ENCODE measurements at places on chromosomes 1 and 21.
A peak's percentile ranks its signal among the peaks of the same experiment; 100 is the strongest.

GRCh38 chr1:69688193-69688592 lies 120.5 kb downstream of the LRRC7 start:
- DNase-seq: no peak

GRCh38 chr1:29896791-29897714 lies 660.7 kb downstream of the PTPRU start:
- no peak for DNase-seq

DNA sequence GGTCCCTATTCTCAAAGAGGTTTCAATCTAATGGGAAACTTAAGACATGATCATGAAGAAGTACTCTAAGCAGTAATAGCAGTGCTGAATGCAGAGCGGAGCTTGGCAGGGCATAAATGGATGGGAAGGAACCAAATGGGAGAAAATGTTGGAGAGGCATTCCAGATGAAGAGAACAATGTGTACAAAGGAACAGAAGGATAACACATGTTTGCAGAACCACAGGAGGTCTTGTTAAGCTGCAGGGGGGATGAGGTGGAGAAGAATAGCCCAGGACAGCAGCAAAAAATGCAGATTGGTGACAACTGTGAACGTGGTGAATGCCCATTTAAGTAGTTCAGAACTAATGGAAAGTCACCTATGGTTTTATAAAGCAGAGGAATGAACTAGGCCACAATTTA lies 99.1 kb downstream of the ASTN1 start:
- DNase-seq: no peak

- no peak for DNase-seq
Measured at GRCh38 chr21:31479714-31480113, 135.7 kb upstream of the TIAM1 start.

DNA sequence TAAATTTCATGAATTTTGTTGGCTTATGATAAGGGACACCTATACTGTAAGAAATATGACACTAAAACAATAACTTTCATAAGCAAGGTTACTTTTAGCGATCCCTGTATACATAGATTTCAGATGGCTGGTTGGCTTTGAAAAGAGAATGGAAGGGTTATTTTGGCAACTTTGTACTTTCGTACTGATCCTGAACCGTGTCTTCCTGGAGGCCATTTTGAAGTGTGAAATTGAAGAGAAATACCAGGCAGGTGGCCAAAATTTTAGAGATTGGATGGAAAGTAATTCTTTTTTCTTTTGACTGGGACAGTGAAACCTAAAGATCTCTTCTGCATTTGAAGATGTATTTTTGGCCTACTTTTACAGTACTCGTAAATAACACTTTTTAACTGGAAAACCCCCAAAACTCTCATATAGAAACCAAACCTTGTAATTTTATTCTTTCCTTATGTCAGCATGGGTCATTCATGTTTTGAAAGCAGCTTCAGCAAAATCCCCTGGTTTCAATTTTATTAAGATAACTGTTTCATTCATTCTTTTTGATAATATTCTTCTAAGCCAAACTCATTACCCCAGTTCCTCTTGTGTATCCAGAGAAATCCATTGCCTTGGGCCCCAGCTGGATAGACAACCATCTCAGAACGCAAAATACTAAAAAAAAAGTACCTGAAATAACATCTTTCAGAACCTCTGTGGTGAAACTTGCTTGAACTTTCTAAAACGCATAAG lies 38.4 kb upstream of the ZNF281 start:
- no peak for DNase-seq

GRCh38 chr1:109466452-109467300 lies at the start of gene SYPL2:
Gene SYPL2 (plus strand): TSS chr1:109466546. CDS start chr1:109466844, 298 bp downstream.
- DNase-seq: no peak

GRCh38 chr1:10961300-10961833 lies 51.1 kb upstream of the TARDBP start:
- DNase-seq: no peak

DNA sequence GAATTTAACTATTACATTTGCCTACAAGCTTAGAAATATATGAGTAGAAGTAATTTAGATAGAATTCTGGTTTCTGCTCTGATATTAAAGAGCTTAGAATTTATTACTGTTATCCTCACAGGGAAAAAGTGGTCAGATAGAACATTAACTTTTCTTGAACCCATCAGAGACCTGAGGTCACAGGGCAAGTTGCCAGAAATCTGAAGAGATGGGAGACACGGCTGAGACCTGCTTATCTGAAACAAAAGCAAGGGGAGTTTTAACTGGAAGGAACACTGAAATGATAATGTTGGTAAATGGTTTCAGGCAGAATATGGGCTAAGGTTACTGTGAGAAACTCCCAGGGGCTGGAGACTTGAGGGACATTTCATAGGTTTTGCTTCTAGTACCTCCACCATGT lies 28.0 kb upstream of the USP25 start:
- DNase-seq: no peak

DNA sequence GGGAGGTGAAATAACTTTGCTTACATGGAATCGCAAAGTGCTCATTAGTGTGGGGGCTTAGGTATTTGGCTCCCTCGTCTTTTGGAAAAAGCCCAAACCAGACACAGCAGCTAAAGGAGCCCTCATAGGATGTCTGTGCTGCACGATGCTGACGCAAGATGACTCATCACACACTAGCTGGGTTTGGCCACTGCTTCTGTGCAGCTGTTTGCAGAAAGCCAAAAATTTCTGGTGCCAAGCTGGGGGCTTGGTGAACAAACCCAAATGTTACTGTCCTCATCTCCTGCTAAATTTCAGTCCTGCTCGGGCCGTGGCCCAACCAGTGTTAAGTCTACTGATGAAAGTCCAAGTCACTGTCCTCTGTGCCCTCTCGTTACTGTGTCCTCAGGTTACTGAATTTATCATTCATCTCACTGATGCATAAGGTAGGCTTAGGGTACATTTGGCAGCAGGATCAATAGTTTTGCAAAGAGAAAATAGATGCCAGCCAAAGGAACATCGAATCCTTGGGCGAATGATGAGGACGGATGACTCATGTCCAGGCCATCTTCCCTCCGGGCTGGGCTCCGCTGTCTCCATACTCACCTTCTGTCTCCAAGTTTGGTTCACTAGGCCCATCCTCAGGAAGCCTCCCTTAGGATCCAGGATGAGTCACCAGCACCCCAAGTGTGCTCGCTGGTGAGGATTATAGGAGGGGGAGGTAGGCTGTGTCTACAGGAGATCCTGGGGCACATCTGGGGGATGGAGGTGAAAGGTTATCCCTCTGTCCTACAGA lies 177.7 kb downstream of the ADSS2 start:
- peak; percentile 98 for DNase-seq

DNA sequence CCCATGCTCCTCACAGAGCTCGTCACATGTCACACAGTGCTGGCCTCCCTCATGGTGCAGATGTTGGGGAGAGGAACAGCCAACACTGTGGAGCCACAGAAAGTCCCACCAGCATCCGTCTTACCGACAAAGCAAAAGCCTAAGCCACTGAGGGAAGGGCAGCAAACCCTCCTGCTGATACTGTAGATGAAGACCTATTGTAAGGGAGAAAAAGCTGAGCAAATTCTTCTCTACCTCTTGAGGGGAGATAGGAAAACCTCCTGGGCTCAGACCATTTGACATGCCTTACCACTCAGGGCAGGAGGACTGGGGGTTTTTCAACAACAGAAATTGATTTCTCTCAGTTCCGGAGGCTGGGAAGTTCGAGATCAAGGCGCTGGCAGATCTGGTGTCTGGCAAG lies 95.9 kb downstream of the WDR64 start:
- no peak for DNase-seq

DNA sequence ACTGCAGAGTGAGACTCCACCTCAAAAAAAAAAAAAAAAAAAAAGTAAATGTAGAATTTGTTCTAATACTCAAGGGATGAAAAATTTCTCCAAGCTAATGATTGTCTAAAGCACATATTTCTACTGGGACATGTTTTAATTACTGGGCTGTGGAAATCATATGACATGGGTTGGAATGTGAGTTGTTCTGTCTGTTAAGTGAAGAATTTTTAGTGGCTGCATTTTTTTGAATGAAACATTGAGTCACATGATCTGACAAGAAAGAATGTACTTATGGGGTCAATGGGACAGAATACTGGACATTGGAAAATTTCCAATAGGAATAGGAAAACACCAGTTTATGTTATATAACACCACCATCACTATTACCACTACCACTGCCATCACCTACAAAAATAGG lies 123.8 kb upstream of the IVNS1ABP start:
- DNase-seq: no peak

GRCh38 chr1:236069796-236070195 lies 4.9 kb upstream of the NID1 start:
- DNase-seq: no peak

GRCh38 chr1:43587594-43587993 lies 56.9 kb downstream of the PTPRF start:
- DNase-seq: no peak

DNA sequence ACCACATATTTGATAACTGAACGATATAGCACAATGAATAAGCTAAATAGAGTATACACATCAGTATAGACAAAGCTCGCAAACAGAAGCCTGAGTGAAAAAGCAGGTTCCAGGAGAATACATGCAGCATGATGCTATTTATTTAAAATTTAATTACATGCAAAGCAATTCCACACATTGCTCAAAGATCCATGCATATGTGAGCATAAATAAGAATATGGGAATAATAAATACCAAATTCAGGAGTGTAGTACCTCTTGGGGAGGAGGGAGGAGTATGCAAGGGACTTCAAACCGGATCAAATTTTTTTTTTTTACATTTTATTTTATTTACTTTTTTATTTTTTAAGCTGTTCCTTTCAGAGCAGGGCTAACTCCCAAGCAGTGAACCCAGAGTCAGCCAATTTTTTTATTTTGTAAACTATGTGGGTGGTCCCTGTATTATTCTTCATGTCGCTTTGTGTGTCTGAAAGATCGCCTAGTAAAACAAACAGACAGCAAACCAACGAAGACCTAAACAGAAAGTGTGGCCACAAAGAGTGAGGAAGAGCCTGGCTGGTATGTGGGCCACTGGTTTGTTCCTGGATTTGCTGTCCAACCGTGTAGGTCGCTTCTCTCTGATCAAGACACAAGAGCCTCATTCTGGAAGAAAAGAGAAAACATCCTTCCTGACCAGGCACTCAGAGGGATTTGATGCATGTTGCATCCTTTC lies 4.2 kb upstream of the SHISAL2A start:
- DNase-seq: no peak

DNA sequence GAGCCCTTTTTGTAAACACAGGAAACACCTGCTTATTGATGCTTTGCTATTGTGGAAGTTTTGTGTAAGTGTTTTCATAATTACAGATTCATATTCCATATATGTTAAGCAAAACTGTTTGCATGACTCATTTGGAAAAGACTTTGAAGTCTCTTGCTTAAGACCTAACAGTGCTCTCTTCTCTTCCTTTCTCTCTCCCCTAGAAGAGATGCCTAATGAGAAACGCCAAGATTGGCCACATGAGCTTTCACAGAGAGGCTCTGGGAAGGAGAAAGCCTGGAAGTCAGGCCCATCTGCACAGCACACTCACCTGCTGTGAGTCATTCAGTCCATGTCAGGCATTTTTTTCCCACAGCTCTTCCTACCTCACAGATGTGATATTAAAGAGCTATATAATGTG lies 101.6 kb upstream of the PALMD start:
- DNase-seq: no peak

- DNase-seq: no peak
Measured at GRCh38 chr1:79839882-79840281, 833.4 kb upstream of the ADGRL4 start.

DNA sequence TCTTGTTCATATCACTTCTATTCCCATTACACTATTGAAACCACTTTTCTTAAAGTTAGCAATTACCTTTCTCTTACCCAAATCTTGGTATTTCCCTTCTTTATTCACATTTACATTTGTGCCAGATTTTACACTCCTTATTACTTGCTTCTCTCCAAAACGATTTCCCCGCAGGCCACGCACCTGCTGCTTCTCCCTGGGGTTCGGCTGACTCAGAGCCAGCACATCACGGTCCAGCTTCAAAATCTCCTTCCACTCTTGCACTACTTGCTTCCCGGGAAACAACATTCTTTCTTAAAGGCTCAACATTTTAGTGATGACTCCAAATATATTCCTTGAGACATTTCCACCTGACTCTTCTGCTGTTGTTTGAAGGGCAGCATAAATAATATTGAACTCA lies 20.7 kb downstream of the LHX9 start:
- no peak for DNase-seq

- DNase-seq: no peak
Measured at GRCh38 chr1:226980565-226981385, 40.7 kb downstream of the COQ8A start.

DNA sequence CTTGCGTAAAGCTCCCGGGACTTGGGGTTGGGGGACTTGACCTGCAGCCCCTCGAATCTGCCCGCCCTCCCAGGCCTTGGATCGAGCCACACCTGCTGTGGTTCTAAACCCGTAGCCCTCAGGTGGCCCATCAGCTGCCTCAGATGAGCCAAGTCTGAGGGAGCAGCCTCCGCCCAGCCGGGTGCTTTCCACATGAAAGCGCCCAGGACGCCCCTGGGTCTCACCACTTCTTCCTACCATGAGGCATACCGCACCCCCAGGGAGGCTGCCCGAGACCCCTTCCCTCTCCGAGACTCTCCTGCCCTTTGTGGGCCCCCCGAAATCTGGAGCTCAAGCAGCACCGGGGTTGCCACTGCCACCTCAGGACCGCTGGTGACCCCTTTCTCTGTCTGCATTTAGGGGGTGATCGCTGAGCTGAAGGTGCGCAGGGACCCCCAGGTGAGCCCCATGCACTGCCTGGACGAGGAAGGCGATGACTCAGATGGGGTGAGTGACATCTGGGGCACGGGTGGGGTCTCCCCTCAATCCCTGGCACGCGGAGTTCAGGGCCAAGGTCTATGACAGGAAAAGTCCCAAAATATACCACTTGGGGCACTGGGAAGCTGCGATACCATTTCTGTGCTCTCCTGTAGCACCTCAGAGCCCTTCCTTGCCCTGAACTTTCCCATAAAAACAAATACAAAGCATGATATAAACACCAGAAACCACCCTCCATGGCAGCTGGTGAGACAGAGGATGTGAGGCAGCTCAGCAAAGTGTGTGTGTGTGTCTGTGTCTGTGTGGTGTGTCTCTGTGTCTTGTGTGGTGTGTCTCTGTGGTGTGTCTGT lies 68.5 kb downstream of the SLC19A1 start:
- no peak for DNase-seq
